ENCODE measurements at places on chromosomes 2 and 18. TPM values are rescaled to one million over a fixed set of nuclear protein-coding genes. Genes with fewer than 3 reads are reported as not detected.

The EVA1A gene
- not detected for total RNA-seq

The ASB18 gene
- not detected for total RNA-seq

The GKN1 gene
- total RNA-seq: not detected

The LRRC30 gene
- not detected for total RNA-seq

The ZNF516 gene
- total RNA-seq: 27.1 TPM

The CYP27C1 gene
- not detected for total RNA-seq

The CROCC2 gene
- not detected for total RNA-seq

The MC2R gene
- not detected for total RNA-seq

The LCLAT1 gene
- 21.9 TPM for total RNA-seq

The PKDCC gene
- total RNA-seq: not detected

The KCNF1 gene
- not detected for total RNA-seq

The KLHL41 gene
- total RNA-seq: 0.27 TPM

The PID1 gene
- total RNA-seq: not detected

DNA sequence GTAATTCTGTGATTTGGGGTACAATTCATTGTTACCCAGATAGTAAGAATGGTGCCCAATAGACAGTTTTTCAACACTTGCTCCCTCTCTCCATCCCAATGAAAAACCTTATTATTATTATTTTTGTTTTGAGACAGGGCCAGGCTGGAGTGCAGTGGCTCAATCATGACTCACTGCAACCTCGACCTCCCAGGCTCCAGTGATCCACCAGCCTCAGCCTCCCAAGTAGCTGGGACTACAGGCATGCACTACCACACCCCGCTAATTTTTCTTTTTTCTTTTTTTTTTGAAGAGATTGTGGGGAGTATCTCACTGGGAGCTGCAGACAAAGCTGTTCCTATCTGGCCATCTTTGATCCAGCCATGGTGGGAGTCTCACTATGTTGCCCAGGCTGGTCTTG, 7.2 kb downstream of the TGFA start:
- H3K4me1 ChIP-seq: no peaks in the 10 kb centered on the region
- no peak for DNase-seq
- peaks cover 9% of the 10 kb centered on the region for H3K27me3 ChIP-seq
- no peak overlapping the region for H3K27ac ChIP-seq

- DNase-seq: no peak
- no peaks in the 10 kb centered on the region for H3K36me3 ChIP-seq
- no peaks in the 10 kb centered on the region for H3K4me1 ChIP-seq
Observed at GRCh38 chr2:202187570-202187969, 50.8 kb downstream of the SUMO1 start.

- no peak for DNase-seq
- no peaks in the 10 kb centered on the region for H3K4me1 ChIP-seq
- no peaks in the 10 kb centered on the region for H3K36me3 ChIP-seq
- peaks cover 3% of the 10 kb centered on the region for H3K27me3 ChIP-seq
- no peak overlapping the region for H3K27ac ChIP-seq
Observed at GRCh38 chr2:65486282-65486681, 53.9 kb upstream of the SPRED2 start.

DNA sequence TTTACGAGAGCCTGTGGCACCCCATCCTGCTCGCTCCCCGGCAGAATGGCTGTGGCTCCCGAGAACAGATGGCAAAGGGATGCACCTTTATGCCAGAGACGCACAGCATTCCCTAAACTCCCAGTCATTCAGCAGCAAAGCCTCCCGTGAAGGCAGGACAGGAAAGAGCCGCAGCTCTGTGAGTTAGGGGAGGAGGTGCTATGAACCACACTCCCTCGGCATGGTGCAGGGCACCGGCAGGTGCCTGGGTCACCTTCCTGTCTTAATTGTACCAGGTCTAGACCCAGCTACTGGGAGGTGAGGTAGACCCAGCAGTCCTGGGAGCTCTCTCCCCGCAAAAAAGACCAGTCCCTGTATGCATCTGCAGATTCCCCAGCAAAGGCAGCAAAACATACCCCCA, 149.8 kb downstream of the TWIST2 start:
- no peaks in the 10 kb centered on the region for H3K27me3 ChIP-seq
- no peak for DNase-seq
- no peaks in the 10 kb centered on the region for H3K36me3 ChIP-seq

DNA sequence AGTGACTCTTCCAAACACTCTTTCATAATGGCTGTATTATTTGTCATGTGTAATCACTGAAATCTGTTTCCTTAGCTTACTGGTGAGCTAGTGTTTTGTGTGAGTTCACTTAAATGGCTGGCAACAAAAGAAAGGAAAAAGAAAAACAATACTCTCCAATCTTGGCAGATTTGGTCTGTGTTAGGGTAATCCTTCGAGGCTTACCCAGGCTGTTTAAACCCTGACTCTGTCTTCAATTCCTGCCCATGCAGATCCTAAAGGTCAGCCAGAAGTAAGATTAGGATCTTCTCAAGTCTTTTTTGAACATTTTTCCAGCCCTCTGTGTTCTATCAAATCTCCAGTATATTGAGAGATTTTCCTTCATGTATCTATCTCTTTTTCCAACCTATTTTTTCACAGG, 85.3 kb downstream of the CCDC178 start:
- H3K4me1 ChIP-seq: no peaks in the 10 kb centered on the region
- no peaks in the 10 kb centered on the region for H3K27me3 ChIP-seq
- no peak overlapping the region for H3K4me3 ChIP-seq
- no peak for DNase-seq
- H3K27ac ChIP-seq: no peak overlapping the region

GRCh38 chr2:224870341-224870740, 154.2 kb upstream of the CCDC195 start:
- H3K27me3 ChIP-seq: no peaks in the 10 kb centered on the region
- no peak overlapping the region for H3K27ac ChIP-seq
- no peak for DNase-seq
- no peak overlapping the region for H3K4me3 ChIP-seq

- H3K27me3 ChIP-seq: no peaks in the 10 kb centered on the region
- no peak overlapping the region for H3K27ac ChIP-seq
- H3K4me1 ChIP-seq: no peaks in the 10 kb centered on the region
- DNase-seq: peak; percentile 8
- no peak overlapping the region for H3K4me3 ChIP-seq
Observed at GRCh38 chr2:50401772-50402653, 629.9 kb downstream of the NRXN1 start.

- H3K4me1 ChIP-seq: peaks cover 13% of the 10 kb centered on the region
- peak overlapping the region; percentile 94 for H3K4me3 ChIP-seq
- no peak overlapping the region for H3K27ac ChIP-seq
Observed at GRCh38 chr18:21739604-21740537, 721 bp upstream of the MIB1 start.

DNA sequence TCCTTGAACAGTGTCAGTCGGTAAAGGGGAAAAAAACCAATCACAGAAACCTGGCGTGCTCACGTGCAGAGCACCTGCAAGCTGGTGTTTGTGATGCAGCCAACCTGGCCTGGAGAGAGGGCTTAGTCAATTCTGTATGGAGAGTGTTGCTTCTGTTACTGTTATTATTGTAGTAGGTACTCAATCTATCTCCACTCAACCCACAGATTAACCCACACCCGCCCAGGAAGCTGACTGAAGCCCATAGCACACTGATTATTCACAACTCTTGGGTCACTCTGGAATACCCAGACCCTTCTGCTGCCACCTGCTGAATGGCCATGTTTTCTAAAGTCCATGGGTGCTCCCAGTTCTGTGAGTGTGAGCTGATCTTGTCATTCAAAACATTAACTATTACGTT, 53.9 kb downstream of the TNFRSF11A start:
- H3K27me3 ChIP-seq: no peaks in the 10 kb centered on the region
- no peaks in the 10 kb centered on the region for H3K4me1 ChIP-seq
- H3K4me3 ChIP-seq: no peak overlapping the region
- no peaks in the 10 kb centered on the region for H3K36me3 ChIP-seq

- H3K4me3 ChIP-seq: no peak overlapping the region
- no peaks in the 10 kb centered on the region for H3K4me1 ChIP-seq
- H3K36me3 ChIP-seq: no peaks in the 10 kb centered on the region
Observed at GRCh38 chr2:138486363-138487198, 15.0 kb upstream of the SPOPL start.

DNA sequence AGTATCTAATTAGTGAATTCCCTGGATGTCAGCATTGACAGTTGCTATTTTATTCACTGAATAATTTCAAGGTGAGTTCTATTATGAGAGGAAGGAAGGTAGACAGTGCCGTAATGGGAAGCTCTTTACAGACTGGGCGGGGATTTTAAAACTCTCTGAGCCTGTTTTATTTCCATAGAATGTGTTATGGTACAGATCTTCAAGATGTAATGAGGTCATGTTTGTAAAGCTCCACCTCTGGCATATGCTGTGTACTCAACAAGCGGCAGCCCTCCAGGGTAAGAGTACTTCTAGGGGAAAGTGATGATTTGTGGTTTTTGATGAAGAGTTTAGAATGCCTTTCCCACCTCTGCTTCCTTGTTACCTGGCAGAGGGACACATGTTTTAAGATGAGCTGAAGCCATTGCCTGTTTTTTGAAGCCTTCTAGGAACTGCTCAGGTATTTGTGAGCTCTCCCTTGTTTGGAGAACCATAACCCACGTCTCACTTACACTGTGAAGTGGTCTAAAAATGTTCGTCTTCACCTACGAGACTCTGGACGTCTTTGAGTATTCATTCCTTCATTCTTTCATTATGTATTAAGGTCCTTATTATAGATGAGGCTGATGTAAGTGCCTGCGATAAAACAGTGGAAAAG, 251.2 kb downstream of the PTGR3 start:
- no peaks in the 10 kb centered on the region for H3K4me1 ChIP-seq
- no peaks in the 10 kb centered on the region for H3K36me3 ChIP-seq
- no peak overlapping the region for H3K27ac ChIP-seq
- H3K27me3 ChIP-seq: no peaks in the 10 kb centered on the region
- no peak for DNase-seq
- no peak overlapping the region for H3K4me3 ChIP-seq

GRCh38 chr2:24421668-24422067, 61.3 kb upstream of the ITSN2 start:
- no peaks in the 10 kb centered on the region for H3K27me3 ChIP-seq
- H3K4me3 ChIP-seq: no peak overlapping the region
- H3K4me1 ChIP-seq: no peaks in the 10 kb centered on the region
- H3K36me3 ChIP-seq: no peaks in the 10 kb centered on the region
- peak; percentile 54 for DNase-seq

- no peaks in the 10 kb centered on the region for H3K27me3 ChIP-seq
- DNase-seq: no peak
- no peak overlapping the region for H3K27ac ChIP-seq
- H3K4me3 ChIP-seq: no peak overlapping the region
- no peaks in the 10 kb centered on the region for H3K4me1 ChIP-seq
Observed at GRCh38 chr2:111657351-111657975, 226.5 kb downstream of the ANAPC1 start.

GRCh38 chr2:222297600-222297935, 1.2 kb downstream of the PAX3 start:
- H3K27ac ChIP-seq: no peak overlapping the region
- peaks cover 45% of the 10 kb centered on the region for H3K27me3 ChIP-seq
- H3K4me1 ChIP-seq: peaks cover 12% of the 10 kb centered on the region
- no peak overlapping the region for H3K4me3 ChIP-seq

GRCh38 chr2:147542351-147542750, 302.5 kb upstream of the ACVR2A start:
- H3K4me1 ChIP-seq: no peaks in the 10 kb centered on the region
- H3K27me3 ChIP-seq: no peaks in the 10 kb centered on the region
- no peak for DNase-seq
- no peak overlapping the region for H3K4me3 ChIP-seq

- no peaks in the 10 kb centered on the region for H3K27me3 ChIP-seq
- H3K4me1 ChIP-seq: no peaks in the 10 kb centered on the region
- DNase-seq: no peak
- no peak overlapping the region for H3K4me3 ChIP-seq
Observed at GRCh38 chr18:27609221-27609620, 424.1 kb upstream of the CHST9 start.

- no peak overlapping the region for H3K4me3 ChIP-seq
- H3K4me1 ChIP-seq: no peaks in the 10 kb centered on the region
- H3K27ac ChIP-seq: no peak overlapping the region
- no peaks in the 10 kb centered on the region for H3K36me3 ChIP-seq
- DNase-seq: no peak
Observed at GRCh38 chr2:238702276-238703052, 145.4 kb upstream of the TWIST2 start.

GRCh38 chr2:203914546-203915182, 21.9 kb upstream of the ICOS start:
- H3K4me1 ChIP-seq: peaks cover under 1% of the 10 kb centered on the region
- H3K27ac ChIP-seq: no peak overlapping the region
- DNase-seq: no peak

DNA sequence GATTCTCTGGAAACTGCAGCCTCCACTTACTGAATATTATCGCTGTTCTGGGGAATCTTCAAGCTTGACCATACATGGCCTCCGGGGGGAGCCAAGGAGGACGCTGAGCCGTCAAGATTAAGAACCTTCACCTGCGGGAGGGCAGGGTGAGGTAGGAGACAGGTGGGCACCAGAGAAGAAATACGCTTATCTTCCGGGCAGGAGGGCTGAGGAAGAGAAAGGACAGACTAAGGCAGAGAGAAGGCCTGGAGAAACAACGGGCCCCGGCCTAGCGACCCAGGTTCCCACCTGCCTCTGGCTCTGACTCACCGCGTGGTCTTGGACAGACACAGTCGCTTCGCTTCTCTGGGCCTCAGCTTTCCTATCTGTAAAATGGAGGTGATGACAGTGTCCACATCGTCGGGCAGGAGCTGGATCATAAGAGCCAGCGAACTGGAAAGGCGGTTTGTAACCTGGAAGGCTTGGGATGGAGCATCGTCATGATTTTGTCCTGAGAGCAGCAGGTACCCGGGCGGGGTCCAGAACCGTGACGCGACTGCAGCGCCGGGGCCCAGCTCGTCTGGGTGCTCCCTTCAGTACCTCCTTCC, 659 bp downstream of the ZNF142 start:
- peaks cover 55% of the 10 kb centered on the region for H3K36me3 ChIP-seq
- peak overlapping the region; percentile 83 for H3K4me3 ChIP-seq
- H3K27ac ChIP-seq: peak overlapping the region; percentile 46
- peak; percentile 64 for DNase-seq
- H3K4me1 ChIP-seq: peaks cover 16% of the 10 kb centered on the region
- H3K27me3 ChIP-seq: no peaks in the 10 kb centered on the region

DNA sequence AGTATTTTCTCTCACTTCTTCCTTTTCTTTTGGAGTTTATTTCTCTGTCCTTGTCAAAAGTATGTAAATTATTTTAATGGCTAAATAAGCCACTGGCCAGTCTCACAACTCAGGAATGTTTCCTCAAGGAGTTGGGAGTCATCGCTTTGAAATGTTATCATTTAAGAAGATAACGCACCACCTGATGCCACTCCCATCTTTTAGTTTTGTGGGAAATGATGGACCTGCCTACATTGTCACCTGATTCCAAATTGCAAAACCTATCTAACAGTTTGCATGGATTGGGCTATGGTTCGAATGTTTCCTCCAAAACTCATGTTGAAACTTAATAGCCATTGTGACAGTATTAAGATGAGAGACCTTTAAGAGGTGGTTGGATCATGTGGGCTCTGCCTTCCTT, 32.4 kb upstream of the PPM1B start:
- no peaks in the 10 kb centered on the region for H3K27me3 ChIP-seq
- no peak for DNase-seq
- H3K4me3 ChIP-seq: no peak overlapping the region
- H3K36me3 ChIP-seq: no peaks in the 10 kb centered on the region

GRCh38 chr2:230137902-230138539, 69.3 kb upstream of the SLC16A14 start:
- no peak overlapping the region for H3K4me3 ChIP-seq
- no peaks in the 10 kb centered on the region for H3K27me3 ChIP-seq
- H3K36me3 ChIP-seq: no peaks in the 10 kb centered on the region
- DNase-seq: no peak
- H3K4me1 ChIP-seq: peaks cover 7% of the 10 kb centered on the region
- no peak overlapping the region for H3K27ac ChIP-seq

Measured in B cell (primary cell).